NCI-H1417 (cell line): ENCODE measurements at places on chromosomes 11 and 22.

- DNase-seq: no peak
Measured at GRCh38 chr11:13924801-13925327, 37.7 kb upstream of the SPON1 start.

DNA sequence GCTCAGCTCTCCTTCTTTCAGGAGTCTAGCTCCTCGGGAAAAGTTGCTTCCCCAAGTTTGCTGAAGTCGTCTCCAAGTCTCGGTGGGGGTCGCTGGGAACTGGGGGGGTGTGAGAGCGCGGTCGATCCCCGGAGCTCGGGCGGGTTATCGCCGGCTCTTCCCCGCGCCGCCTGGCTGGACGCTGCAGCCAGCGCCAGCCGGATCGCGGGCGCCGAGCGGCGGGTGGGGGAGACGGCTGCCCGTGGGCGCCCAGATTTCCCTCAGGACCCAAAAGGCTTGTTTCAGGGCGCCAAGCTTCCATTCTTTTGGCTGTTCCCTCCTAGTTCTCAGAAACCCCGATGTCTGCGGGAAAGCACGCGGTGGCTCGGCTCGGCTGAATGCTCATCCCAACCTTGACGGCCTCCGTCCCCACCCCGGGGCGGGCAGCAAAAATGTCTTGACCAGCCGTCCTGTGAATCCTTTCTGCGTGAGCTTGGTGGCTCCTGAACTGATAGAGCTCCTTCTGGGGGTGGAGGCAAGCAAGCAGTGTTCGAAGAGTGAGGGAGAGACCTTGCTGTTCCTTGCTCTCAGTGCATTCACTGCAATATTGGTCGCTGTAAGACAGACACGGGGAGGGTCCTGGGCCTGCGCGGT is 1.7 kb downstream of the ZBTB16 start:
- peak; percentile 81 for DNase-seq

DNA sequence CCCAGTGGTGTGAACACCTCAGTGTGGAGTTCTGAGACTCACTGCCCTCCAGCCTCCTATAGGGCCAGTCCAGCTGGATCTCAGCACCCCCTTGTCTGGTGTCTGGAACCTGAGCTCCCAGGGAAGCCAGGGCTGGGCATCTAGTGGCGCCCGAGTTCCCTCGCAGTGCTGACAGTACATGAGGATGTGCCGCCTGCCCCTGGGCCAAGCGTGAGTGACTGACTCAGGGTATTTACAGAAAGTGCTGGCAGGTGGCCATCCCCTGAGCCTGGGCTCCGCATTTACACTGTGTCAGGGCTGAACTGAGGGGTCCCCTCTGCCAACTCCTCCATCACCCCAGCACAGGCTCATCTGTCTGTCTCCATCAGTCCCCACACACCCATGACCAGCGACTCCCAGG is 185.3 kb downstream of the BRD1 start:
- DNase-seq: no peak

- DNase-seq: no peak
Measured at GRCh38 chr11:120326845-120327281, 1.8 kb downstream of the TLCD5 start.

DNA sequence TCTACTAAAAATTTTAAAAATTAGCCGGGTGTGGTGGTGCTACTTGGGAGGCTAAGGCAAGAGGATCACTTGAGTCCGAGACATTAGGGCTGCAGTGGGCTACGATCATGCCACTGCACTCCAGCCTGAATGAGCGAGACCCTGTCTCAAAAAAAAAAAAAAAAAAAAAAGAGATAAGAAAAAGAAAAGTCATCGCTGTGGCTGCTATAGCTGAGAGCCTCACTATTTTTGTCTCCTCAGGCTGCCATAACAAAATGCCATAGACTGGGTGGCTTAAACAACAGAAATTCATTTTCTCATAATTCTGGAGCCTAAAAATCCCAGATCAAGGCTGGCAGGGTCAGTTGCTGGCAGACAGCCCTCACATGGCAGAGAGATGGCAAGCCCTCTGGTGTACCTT is 30.1 kb upstream of the DEPDC7 start:
- no peak for DNase-seq

DNA sequence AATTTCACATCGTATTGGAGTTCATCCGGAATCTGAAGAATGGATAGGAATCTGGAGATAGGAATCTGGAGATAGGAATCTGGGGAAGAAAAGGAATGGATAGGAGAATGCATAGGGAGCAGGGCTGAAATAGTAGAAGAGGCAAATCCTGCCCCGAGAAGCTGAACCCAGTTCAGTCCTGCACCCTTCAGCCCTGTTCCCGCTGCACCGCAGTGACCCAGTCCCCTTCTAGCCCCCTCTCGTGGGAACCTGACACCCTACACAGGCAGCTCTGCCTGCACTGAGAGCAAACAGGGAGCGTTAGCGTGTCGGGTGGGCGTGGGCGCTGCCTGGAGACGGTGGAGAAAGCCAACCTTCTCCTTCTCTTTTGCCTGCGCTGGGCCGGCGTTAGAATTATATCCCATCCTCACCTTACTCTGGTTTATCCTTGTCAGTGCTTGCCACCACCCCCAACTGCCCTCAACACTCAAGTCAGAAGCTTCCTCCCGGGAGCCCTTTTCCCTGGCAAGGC is 1.0 kb upstream of the CCKBR start:
- peak; percentile 70 for DNase-seq
